ENCODE measurements at places on chromosomes 7 and 10.

DNA sequence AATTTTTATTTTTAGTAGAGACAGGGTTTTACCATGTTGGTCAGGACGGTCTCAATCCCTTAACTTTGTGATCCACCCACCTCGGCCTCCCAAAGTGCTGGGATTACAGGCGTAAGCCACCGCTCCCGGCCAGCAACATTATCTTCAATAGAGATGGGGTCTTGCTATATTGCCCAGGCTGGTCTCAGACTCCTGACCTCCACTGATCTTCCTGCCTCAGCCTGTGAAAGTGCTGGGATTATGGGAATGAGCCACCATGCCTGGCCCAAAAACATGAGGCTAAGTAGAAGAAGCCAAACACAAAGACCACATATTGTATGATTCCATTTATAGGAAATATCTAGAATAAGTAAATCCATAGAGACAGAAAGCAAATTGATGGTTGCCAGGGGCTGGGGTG is 19.1 kb upstream of the CYTH3 start:
- no peak for DNase-seq

- no peak for DNase-seq
These were observed 84.7 kb upstream of the TMEM168 start for GRCh38 chr7:112874909-112875308.

DNA sequence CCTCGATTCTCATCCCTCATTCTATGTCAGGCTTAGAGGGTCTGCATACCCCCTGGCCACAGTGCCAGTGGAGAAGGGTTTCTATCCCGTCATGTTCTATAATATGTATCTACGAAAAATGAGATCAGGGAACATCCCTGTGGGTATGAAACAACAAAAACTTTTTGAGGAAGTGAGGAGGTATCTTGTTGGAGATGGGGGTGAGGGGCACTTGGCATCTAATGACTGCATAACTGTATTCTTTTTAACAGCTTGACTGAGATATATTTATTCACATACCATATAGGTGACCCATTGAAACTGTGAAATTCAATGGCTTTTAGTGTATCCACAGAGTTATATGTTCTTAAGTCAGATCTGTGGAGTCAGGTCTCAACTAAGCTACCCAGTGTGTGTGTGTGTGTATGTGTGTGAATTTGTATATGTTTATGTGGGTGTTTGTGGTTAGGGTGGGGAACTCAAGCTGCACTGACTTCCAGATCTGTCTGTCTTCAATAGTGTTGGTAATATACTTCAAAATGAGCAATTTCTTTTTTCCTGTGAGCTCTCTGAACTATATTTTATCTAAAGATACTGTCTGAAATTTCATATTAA is 528.9 kb downstream of the CNTNAP2 start:
- no peak for DNase-seq

DNA sequence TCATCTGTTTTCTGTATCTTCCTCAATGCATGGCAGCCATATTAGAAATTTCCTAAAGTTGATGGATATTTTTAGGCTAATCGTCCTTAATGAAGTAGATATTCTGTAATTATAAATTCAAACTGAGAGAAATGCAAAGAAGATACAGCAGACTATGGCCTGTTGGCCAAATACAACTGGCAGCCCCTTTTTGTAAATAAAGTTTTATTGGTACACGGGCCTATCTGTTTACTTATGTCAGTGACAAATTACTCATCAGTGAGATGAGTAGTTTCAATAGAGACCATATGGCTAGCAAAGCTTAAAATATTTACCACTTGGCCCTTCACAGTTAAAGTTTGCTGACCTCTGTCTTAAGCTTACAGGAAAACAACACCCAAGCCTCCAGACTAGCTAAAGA is 112.3 kb downstream of the HTR7 start:
- DNase-seq: no peak

All from hippocampal formation (tissue), 2 donors.